ENCODE measurements at places on chromosomes 7 and 10.

- no peak for DNase-seq
Observed at GRCh38 chr10:17250736-17251135, 22.7 kb downstream of the VIM start.

DNA sequence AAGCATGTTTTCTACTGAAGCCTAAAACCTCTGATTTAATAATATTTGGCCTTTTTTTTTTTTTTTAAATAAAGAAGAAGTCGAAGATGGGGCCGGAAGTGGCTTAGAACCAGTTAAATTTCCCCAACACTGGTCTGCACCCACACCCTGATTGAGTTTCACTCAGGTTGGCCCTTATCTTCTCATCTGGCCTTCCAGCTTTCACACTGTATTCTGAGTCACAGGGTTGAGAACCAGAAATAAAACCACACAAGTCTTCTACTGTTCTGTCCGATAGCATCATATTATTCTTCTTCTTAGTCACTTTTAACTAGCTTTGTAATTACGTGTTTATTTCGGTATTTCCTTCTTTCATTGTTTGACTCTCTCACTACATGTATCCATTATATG is 9.9 kb downstream of the ZNF365 start:
- peak; percentile 58 for DNase-seq

- DNase-seq, result peak; percentile 12
Observed at GRCh38 chr10:51073453-51074237, 642 bp upstream of the PRKG1 start.

GRCh38 chr7:44322631-44323363 is 2.6 kb downstream of the CAMK2B start:
- no peak for DNase-seq

DNA sequence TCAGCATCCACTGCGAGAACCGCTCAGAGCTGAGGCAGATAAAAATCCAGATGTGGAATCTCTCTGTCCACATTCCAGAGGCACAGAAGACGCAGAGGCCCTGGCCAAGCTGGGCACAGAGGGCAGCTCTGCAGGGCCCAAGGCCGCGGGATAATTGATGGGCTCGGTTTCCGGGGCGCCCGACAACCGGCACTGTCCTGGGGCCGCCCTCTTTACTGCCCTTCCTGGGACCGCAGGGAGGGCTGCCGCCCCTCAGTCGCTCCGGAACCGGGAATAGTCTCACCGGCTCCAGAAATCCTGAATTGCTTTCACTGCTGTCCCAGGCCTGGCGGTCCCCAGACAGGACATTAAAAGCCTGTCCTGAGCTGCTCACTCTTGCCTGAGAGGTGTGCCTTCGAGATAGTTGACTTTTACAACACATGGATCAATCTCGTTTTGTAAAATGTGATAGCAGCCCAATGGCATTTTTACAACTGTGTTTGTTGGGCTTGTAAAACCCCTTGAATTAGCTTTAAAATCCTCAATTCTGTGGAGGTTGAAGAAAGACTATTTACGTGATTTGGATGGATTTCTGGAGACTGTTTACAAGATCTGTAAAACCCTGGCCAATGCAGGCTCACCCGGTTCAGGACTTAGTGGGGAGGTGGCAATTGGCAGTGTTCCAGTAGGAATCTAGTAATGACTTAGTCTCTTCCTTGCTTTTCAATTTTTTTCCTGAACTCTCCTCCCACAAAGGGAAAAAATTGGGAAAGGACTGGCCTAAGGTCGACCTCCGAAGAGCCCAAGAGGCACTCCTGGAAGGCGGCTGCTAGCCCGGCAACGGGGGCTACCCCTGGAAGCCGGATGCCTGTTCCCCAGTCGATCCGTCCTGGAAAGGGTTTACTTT is 1.4 kb upstream of the HOXA6 start:
- no peak for DNase-seq

GRCh38 chr7:118222591-118222990 is 1.9 kb upstream of the ANKRD7 start:
- DNase-seq, result no peak
